ENCODE measurements at places on chromosomes 2 and 18.

GRCh38 chr2:210551001-210551400 is 5.4 kb upstream of the CPS1 start:
- no peak for DNase-seq

DNA sequence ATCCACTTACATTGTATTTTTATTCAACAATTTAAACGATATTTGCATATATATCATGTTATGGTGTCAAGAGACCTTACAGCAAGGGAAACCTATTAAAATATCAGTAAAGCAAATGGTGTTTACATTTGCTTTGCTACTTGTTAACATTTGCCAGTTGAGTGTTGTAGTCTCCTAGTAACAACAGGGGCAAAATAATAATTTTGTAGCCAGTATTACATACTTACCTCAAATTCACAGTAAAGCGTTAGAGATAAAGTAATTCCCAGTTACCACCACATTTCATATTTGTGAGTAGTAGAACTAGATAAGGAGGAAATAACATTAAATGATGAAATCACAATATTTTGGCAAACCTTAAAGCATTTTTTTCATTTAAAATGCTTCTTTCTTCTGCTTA is 71.3 kb downstream of the FASTKD2 start:
- no peak for DNase-seq

DNA sequence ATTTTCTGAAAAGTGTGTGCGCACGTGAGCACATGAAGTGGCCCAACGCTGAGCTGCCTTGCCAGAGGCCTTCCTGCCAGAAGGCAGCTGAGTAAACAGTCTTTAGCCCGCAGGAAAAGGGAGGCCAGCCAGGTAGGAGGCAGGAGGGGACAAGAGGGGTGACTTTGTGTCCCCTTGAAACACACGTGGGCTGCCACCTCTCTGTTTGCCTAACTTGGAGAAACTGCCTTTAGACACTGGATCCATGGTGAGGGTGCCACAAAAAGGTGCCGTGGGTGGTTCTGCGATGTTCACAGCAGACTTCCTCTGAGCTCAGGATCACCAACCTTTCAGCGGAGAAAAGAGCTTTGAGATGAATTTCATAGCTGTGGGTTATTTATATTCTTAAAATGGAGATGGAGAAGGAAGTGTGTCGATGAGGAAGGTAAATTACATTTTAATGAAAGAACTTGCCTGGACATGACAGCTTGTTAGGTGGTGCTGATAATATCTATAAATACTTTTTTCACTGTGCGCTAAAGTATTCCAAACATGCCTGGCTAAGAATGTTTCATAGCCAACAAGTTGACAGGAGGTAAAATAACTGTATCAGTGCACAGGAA is 36.6 kb upstream of the ASB1 start:
- DNase-seq = no peak

DNA sequence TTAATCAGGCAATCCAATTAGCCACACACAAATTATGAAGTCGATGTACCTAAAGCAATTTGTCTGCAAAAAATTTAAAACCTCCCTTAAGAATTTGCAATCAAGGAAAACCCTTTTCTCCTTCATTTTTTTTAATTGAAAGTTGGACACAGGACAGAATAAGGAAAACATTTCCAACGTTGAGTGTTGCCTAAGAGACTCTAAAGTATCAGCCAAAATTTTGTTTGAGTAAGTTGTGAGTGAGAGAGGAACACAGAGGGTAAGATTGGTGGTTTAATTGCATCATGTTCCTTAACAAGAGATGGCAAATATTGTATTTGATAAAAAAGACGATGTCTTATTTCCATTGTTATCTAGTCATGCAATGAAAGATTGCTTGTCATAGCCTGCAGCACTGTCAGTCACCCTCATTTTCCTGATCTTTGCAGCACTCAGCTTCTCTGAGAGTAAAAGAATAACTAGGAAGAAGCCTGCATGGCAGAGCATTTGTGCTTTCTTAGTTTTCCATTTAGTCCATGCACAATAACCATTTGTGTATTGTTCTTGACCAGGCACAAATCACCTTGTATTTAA is 115.5 kb downstream of the ICOS start:
- no peak for DNase-seq

- no peak for DNase-seq
Measured at GRCh38 chr2:65316072-65316471, 88.4 kb downstream of the ACTR2 start.

GRCh38 chr18:12968619-12969018 is 20.8 kb downstream of the SEH1L start:
- no peak for DNase-seq

GRCh38 chr2:96389736-96390135 is 54.2 kb downstream of the NCAPH start:
- no peak for DNase-seq

Measured in GF-D8 (cell line).